Effector memory CD4-positive, alpha-beta T cell (primary cell): ENCODE measurements at places on chromosomes 1 and 21.

DNA sequence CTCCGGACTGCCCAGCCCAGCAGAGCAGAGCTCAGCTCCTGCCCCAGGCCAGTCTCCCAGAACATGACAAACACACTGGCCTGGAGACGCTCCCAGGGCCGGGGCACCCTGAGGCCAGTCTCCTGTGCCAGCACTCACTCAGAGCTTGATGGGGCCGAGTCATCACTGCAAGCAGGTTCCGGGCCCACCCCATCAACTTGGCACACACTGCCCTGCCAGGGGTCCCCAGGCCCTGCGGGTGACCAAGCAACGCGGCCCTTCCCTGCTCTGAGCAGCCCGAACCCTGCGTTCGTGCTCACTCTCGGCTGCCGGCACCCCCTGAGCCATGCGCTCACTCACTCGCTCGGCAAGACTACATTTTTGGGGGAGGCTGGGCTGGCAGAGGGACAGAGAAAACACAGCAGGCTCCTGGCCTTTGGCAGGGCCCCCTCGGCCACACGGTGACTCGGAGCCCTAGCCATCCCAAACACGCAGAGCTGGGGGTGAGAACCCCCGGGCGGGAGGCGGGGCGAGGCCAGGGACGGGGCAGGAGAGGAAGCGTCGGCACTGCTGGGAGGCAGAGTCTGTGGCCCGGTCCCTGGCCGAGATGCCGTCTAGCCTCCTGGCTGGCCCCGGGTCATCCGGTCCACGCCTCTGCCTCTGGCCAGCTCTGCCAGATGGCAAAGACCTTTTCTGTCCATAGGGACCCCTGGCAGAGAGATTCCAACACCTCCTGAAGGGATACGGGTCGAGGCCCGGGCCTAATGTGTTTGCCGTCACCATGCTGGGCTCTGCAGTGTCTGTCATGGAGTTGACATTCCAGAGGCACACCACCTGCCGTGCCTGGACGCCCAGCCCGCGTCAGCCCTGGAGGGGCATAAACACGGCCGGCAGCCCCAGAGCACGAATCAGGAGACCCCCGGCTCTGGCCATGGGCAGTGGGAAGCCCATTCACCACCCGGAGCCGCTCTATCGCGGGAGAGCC, 68.0 kb downstream of the MEGF6 start:
- no peak for DNase-seq

- no peak for DNase-seq
Measured at GRCh38 chr1:208065862-208066261, 154.9 kb upstream of the CD34 start.

DNA sequence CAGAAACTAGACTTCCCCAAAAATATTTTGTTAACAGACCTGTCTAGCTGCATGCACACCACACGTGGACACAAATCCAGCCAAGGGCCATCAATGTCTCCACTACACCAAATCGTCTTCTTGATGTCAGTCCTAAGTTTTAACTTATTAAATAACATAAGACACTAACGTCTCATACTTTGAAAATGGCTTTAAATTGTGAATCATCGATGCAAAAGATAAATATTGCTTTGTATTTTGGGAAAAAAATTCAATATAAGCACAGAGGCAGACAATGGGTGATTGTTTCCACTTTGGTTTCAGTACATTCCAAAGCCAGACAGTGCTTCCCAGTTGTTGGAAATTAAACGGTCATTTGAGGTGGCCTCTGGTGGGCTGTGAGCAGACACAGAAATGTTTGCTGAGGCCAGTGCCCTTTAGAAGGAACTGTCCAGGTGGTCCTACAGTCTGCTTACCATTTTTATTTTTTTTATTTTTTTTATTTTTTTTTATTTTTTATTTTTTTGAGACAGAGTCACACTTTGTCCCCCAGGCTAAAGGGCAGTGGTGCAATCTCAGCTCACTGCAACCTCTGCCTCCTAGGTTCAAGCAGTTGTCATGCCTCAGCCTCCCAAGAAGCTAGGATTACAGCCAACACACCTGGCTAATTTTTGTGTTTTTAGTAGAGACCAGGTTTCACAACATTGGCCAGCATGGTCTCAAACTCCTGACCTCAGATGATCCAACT, 1.8 kb upstream of the KIAA2013 start:
- DNase-seq: no peak

DNA sequence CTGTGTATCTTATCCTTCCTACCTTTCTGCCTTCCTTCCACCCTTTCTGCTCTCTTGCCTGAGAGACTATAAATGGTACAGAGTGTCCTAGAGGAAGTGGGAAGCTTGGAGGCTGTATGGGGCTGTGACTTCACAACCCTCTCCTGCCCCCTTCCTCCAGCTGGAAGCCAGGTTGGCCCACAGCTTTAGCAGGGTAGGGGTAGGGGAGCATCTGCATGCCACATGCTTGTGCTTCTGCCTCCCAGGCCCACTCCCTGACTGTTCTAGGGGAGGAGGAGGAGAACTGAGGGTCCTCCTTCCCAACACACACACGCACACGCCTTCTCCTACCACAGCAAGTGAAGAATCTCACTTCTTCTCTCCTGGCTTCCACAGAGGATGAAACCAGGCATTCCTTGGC, 3.9 kb upstream of the SLC27A3 start:
- no peak for DNase-seq

GRCh38 chr1:165829888-165830287, 2.5 kb downstream of the UCK2 start:
- DNase-seq: no peak

DNA sequence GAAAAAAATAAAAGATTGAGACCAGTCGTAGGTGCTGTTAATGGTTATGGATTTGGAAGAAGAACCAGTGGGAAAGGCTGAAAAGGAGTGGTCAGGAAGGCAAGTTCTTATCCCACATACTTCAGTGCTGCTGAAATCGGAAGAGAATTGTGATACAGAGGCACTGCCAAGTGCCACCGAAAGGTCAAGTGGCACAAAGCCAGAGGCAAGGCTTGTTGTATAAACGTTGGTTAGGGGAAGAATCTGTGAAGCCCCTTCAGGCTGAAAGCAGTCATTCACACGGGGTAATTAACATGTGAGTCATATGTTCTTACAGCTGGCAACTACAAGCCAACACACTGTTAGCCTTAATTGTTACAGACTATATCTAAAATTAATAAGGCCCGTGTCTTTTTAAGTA, 48.8 kb downstream of the ZBTB40 start:
- no peak for DNase-seq

DNA sequence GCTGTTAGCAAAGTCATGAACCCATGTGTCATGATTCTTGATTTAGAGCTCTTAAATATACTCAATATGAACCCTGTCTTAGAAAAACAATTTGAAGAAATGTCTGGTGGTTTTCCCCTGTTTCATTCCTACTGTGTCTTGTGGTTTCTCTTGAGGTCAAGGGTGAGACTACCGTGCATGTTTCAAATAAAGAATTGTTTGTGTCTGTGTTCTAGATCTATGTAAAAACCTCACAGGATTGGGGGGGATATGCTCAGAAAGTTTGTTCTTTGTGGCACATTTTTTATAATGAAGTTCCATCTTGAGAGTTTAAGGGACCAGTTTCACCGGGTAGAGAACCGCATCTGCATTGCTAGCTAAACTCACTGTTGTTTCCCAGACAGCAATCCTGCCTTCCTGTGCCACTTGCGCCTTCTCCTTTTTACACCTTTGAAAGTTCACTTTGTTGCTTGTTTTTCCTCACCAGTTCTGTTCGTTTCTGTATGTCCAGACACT, 30.9 kb upstream of the CACYBP start:
- no peak for DNase-seq

GRCh38 chr21:18244671-18245463, at the start of gene CHODL:
Gene CHODL (plus strand): TSS chr21:18244833. CDS start chr21:18245224, 391 bp downstream.
- no peak for DNase-seq

DNA sequence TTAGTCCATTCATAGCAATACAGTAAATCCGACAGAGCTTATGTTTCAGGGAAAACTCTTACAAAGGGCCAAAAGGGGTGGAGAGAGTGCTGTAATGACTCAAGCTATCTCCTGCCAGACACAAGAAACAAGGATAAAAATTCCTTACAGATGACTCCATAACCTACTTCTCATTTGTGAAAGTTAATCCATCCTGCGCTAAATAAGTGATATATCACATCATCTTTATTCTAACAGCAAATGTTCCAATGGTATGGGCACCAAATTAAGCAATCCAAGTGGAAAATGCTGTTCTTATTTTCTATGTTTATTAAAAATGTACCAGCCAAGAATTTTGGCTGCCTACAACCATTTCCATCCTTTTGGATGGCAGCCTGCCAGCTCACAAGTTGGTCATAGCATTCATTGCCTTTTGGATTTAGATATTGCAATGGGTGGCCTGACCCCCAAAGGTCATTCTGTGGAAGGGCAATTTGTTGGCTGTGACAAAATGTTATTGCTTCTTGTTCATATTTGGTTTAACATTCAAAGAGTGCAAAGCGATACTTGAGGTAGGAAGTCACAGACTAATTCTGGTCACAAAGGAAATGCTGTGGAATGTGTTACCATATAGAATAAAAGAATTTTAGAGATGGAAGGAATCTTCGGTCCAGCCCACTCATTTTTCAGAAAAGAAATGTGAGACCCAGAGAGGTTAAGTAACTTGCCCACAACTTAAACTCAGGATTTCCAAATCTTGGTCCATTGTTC, 2.8 kb upstream of the ENAH start:
- DNase-seq: no peak

GRCh38 chr1:235181561-235182245, 20.7 kb upstream of the RBM34 start:
- no peak for DNase-seq

DNA sequence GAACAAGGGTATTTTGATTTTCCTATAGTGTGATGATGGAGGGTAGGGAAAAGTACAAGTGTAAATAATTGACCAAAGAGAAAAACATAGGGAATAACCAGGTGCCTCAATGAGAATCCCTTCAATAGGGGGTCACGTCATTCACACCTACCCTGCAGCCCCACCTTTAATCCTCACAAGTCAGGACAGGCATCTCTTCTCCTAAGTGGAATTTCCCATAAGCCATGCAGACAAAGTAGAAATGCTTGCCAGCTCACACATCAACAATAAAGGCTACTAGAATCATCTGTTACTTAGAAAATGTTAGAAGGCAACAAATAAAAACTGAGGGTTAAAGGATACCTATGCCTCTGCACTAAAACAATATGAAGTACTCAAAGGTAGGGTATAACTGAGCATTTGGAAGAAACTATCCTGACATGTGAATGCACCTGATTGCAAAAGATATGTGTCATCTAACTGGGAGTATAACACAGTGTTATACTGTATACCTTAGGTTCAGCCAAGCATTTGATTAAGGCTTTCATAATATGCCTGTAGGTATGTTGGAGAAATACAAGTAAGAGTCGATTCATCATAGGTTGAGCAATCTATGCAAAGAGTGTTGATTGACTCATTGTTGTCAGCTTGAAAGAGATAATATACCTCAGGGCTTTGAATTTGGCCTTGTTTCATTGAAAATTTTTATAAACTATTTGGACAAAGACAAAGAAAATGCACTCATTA, 32.4 kb upstream of the ATP1A1 start:
- no peak for DNase-seq

DNA sequence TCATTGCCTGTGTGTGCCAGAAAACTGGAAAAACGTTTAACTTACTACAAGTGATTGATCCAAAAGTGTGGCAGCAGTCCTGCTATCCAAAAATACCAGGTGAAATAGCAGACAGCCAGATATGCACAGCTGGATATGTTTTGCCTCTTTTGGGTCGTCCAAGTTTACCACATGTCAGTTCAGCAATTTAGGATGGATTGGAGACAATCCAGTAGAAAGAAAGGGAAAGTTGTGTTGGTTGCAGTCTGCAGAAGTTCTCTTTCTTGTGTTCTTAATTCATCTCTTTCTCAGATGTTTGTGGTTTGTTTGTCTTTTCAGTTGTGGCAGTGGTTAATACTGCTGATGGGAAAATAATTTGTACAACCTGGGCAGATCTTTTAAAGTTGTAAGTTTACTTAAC, 645.0 kb downstream of the PTPRC start:
- DNase-seq: no peak

GRCh38 chr1:237814319-237814924, 76.3 kb downstream of the ZP4 start:
- DNase-seq: no peak

DNA sequence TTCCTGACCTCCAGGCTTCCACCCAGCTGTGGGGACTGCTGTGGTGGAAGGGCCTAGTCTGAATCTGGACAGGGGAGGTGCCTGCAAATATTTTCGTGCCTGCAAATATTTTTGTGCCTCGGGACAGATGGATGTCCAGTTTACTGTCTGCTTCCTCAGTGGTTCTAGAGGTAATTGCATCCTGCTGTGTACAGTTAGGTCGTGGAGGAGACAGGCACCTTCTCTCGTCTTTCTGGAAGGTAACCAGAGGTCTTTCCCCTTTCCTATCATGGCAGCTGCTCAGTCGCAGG, 53.8 kb upstream of the TINAGL1 start:
- no peak for DNase-seq

GRCh38 chr21:32599526-32599925, 12.7 kb downstream of the CFAP298 start:
- no peak for DNase-seq

DNA sequence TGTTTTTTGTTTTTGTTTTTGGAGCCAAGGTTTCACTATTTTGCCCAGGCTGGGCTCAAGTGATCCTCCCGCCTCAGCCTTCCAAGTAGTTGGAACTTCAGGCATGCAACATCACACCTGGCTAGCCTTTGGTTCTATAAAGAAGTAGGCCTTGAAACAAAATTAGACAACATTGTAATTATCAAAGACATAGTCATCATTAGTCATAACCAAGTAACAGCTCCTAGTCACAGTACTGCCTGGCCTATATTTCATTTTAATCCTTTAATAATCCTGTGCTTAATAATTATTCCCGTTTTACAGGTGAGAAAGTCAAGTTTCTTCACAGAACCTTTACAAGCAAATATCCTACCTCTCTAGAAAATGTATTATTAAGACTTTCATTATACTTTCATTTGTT, 52.3 kb upstream of the TBX15 start:
- DNase-seq: no peak

- DNase-seq: no peak
Measured at GRCh38 chr1:18200918-18201317, 93.3 kb downstream of the IGSF21 start.

DNA sequence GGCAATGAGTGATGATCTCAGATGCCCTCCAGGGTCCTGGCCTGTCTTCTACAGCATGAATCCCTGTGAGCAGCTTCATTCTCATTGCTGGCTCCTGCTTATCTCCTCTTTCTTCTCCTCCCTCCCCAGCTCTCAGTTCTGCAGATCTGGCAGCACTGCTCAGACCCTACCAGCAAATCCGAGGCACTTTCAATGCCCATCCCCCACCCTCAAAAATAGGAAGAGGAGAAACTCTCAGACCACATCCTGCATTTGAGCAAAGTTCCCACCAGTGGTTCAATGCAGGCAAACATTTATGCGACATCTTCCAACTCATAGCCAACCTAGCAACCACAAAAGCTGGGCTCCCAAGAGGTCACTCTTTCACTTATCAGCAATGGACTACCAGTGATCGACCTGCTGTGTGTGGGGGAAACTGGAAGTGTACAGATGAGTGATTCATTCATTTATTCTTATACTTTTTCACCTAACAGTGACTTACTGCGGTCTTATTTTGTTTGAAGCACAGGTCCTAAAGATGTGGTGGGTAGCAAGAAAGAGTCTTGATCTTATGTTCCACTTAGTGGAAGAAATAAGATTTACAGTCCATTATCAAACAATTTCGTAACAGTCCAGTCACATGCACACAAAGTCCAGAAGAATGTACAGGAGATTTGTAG, 5.8 kb upstream of the CHI3L2 start:
- peak; percentile 22 for DNase-seq
